ENCODE measurements at places on chromosomes 7 and 10.

GRCh38 chr7:11970132-11970531 lies 138.1 kb upstream of the THSD7A start:
- DNase-seq: no peak

DNA sequence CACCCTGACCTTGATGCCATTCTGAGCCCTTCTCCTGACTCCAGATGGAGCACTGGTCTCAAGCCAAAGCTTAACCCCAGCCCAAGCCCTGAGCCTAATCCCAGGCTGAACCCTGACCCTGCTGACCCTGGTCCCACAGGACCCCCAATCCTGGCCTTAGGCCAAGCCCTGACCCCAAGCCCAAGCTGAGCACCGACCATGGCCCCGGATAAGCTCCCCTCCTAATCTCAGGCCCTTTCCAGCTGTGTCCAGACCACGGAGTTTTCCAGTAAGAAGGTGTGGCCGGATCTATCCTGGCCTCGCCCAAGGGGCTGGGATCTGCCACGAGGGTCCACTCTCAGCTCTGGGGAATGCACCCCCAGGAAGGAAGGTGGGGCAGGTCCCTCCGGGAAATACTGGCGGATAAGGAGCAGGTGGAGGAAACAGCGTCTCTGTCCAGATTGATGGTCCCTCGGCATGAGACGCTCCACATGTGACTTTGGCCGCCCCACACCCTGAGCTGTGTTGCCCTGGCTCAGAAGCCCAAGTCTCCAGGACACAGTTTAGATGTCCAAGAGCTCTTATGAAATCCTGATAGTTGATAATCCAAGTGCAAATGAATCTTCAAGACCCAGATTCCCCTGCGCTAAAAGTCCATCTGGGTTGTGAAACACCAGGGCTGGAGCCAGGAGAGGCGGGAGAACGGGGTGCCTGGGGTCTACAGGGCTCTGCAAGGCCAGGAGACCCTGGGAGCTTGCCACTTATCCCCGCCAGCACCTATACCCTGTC lies 10.4 kb downstream of the ELN start:
- DNase-seq: no peak

DNA sequence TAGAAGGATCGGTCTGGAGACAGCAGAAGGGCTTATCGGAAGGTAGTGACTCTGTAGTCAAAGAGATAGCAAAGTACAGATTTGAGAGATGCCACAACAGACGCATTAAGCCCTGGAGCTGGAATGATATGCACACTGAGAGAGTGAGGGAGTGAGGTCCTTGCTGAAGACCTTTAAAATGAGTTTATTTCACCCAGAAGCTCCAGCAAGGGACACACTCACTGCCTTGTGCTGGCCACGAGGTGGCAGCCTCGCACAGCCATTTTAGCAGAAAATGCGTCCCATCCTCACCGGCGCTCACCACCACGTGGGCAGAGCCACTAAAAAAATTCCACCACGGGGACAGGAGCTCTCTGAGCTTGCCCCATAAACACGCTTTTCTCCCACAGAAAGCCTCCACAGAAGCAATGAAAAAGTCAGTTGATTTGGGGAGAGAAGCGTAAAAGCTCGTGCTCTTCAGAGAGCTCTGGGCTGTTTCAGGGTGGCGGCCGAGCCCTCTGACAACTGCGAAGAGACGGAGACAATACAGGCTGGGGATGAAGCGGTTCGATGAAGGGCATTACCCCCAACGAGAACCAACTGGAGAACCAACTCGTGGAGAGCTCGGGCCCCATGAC lies 163.0 kb upstream of the KLF14 start:
- peak; percentile 81 for DNase-seq

DNA sequence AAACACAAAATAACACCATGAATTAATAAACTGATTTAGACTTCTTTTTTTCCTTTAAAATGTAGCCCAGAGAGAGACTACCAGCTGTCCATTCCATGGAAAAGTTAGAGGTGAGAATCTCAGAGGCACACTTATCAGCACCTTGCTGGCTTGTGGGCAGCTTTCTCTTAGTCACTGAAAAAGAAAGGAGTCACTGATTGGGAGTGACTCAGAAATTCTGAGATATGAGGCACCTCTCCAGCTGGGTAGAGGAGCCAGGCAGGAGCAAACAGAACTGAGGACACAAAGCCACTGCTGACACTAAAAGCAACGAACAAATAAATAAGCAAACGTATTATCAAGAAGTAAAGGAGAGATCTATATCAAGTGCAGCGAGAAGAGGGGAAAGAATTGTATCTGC lies 310.6 kb downstream of the PARD3 start:
- no peak for DNase-seq

- no peak for DNase-seq
Measured at GRCh38 chr10:114058297-114058696, 14.6 kb downstream of the ADRB1 start.

DNA sequence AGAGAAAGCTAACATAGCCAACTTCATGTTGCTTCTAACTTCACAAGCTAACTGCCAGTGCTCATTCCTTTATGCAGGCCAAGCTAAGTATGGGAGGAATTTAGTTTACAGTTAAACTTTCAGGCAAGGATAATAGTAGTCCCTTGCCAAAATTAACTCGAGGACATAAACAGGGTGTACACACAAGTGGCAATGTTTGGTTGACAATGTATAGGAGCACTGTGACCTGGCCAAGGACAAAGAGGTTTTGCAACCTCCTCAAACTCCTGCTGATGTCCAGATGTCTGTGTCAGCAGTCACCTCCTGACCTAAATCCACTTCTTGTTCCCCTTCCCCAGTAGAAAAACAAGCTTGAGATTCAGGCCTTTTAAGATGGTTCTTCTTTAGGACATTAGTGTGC lies 494.6 kb upstream of the KLF6 start:
- DNase-seq: no peak

DNA sequence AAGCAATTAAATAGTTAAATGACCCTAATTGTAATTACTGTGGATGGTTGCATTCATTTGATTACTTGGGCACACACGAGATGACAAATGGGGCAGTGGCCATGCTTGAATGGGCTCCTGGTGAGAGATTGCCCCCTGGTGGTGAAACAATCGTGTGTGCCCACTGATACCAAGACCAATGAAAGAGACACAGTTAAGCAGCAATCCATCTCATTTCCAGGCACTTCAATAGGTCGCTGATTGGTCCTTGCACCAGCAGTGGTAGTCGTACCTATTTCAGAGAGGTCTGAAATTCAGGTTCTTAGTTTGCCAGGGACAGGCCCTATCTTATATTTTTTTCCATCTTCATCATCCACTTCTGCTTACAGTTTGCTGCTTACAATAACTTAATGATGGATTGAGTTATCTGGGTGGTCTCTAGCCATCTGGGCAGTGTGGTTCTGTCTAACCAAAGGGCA lies 8.3 kb downstream of the PCBD1 start:
- DNase-seq: peak; percentile 75

DNA sequence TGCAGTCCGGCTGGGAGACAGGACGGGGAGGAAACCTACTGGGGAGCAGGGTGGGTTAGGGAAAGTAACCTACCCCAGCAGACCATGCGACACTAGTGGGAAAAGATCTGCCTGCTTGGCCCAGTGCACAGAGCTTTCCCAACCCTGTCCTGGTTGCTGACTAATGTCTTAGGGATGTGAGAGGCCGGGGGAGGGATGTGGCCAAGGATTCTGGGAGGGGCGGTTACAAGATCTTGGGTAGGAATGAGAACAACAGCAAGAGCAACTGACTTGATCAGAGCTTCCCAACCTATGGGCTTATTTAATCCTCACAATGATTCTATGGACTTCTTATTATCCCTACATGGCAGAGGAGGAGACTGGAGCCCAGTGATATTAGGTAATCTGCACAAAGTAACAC lies 24.0 kb upstream of the EIF5AL1 start:
- no peak for DNase-seq

DNA sequence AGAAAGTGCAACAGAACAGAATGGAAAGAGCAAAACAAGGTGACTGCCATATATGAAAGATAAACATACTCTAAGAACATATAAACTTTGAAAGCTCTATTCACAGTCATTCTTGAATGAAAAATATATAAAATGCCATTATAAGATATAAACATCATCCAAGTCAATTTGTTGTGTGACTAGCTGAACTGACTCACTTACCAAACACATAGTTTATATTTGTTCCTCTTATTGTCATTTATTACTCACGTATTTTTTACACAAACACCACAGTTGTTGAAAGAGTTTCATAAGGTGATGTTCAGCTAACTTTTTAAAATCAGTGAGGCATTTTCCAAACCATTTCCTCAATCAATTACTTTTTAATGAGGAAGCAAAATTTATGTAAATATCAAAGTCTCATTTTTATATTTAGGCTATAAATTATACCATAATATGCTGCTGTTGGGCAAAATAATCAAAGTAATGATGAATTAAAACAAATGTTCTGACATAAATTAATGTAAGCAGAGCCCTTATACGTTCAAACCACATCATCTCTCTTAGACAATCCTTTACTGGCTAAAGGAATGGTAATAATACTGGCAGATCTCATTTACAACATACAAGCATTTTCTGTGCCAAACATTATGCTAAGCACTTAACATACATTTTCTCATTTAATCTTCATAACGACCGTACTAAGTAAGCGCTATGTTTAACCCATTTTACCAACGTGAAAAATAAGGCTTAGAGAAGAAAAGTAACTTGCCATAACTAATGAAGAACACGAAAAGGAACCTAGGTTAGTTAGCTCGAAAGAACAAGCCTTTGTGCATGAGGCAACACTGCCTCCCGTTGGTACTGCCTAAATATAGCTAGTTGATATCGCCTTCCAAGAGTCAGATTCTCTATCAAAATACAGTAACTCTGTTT lies 7.3 kb downstream of the LRRN3 start:
- no peak for DNase-seq

GRCh38 chr10:17199351-17199804 lies 2.1 kb downstream of the TRDMT1 start:
- no peak for DNase-seq

- no peak for DNase-seq
Measured at GRCh38 chr7:111750878-111751277, 188.6 kb upstream of the IMMP2L start.

- no peak for DNase-seq
Measured at GRCh38 chr7:26284995-26285632, 6.5 kb upstream of the SNX10 start.

- DNase-seq: no peak
Measured at GRCh38 chr10:17708821-17709220, 43.2 kb upstream of the TMEM236 start.

DNA sequence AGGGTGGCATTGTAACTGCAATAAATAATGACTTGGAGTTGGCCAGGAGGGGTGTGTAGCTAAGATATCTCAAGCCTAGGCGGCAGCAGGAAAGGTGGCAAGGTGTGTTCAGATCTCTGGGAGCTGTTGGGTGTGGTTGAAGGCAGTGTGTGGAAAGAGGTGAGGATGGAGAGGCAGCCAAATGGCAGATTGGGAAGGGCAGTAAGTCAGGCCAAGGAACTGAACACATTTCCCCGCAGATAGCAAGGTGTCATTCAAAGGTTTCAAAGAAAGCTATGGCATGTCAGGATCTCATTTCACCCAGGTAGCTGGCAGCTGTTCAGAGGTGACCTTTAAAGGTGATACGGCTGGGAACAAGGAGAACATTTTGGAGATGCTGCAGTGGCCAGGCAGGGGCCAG lies 586.0 kb upstream of the MGMT start:
- DNase-seq: no peak

DNA sequence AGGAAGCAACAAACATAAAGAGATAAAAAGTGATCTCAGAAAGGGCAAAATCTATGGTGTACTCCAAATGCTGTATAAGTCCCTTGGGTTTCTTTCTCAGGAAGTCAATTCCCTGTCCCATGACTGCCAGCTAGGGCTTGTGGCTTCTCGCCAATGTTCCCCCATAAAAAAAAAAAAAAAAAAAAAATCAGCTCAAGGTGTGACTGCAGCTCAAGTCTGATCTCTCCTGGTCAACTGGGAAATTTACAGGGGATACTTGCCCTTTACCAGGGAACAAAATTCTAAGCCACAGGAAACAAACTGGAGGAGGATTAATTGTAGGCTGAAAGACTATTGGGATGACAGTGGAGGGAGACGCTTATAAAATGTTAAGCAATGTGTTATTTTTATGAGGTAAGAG lies 76.0 kb downstream of the PCGF5 start:
- no peak for DNase-seq

DNA sequence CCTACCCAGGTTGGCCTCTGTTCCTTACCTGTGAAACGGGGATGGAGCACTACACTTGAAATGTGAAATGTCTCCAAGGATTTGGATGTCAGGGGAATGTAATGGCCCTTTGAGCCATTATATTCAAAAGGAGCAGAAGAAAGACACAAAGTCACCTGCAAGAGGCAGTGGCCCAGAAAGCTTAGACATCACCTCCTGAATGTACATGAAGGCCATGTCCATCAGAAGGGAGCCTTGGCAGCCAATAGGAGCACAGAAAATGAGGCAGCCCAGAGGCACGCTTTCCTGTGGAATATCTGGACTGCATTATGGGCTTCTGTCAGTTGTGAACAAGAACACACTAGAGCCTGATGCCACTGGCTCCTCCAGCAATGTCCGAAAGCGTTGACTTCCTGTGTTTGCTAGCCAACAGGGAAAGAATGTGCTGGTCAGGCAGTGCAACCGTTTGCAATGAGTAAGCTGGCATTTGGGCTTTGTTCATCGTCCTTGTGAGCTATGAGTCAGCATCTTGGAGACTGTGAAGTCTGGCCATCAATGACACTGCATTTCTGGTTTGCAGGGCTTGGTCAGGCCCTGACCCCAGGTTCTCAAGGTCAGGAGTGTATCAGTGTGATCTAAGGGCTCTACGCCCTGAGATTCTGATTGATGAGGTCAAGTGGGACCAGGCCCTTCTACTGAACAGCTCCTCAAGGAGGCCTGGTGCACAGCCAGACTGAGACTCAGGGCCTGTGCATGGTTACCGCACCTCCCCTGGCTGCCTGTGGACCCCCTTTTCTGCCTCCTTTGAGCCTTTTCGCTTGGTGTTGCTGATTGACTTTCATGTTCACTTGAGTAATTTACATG lies 222.4 kb downstream of the RPS24 start:
- DNase-seq: no peak

- no peak for DNase-seq
Measured at GRCh38 chr7:40721342-40721949, 586.6 kb downstream of the SUGCT start.
